ENCODE measurements at places on chromosomes 1 and 21. TPM values are rescaled to one million over a fixed set of nuclear protein-coding genes. Genes with fewer than 3 reads are reported as not detected.

GRCh38 chr1:182046763-182047162 is 14.7 kb downstream of the ZNF648 start:
- DNase-seq: no peak

DNA sequence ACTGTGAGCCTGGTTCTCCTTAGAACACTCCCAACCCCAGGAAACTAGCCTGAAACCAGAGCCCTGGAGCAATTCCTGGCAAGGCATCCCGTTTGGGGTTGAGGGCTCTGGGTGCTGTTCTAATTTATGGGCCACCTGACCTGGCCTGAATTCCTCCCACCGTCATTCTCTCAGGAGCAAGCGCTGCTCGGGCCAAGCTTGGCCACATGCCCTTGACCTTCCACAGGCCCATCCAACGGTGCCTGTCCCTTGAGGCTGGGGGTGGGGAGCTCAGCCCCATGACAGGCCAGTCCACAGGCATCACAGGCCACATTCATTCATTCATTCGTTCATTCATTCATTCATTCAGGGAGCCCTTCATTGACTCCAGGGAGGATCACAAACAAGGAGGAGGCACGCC is 5.3 kb downstream of the PADI2 start:
- no peak for DNase-seq

- DNase-seq: no peak
These were observed 10.1 kb downstream of the ZBTB8B start for GRCh38 chr1:32474954-32475353.

- DNase-seq: no peak
These were observed 34.4 kb downstream of the FH start for GRCh38 chr1:241485145-241485544.

PDZK1 gene
- not detected for total RNA-seq

TBX19 gene
- 2.3 TPM for total RNA-seq

Data from endothelial cell of umbilical vein (primary cell).